ENCODE measurements at places on chromosomes 16 and 17. TPM values are rescaled to one million over a fixed set of nuclear protein-coding genes. Genes with fewer than 3 reads are reported as not detected.

Gene NUDT16L1
- 24.0 TPM for total RNA-seq

Gene TBC1D3G
- not detected for total RNA-seq

Gene ZSCAN10
- not detected for total RNA-seq

Gene MILR1
- total RNA-seq = 10.0 TPM

Gene C17orf107
- 5.6 TPM for total RNA-seq

GRCh38 chr17:7550344-7550743, 1.5 kb downstream of the TNFSF12 start:
- H3K4me1 ChIP-seq = peaks cover 10% of the 10 kb centered on the region
- H3K4me3 ChIP-seq = peak overlapping the region; percentile 85
- DNase-seq = no peak

DNA sequence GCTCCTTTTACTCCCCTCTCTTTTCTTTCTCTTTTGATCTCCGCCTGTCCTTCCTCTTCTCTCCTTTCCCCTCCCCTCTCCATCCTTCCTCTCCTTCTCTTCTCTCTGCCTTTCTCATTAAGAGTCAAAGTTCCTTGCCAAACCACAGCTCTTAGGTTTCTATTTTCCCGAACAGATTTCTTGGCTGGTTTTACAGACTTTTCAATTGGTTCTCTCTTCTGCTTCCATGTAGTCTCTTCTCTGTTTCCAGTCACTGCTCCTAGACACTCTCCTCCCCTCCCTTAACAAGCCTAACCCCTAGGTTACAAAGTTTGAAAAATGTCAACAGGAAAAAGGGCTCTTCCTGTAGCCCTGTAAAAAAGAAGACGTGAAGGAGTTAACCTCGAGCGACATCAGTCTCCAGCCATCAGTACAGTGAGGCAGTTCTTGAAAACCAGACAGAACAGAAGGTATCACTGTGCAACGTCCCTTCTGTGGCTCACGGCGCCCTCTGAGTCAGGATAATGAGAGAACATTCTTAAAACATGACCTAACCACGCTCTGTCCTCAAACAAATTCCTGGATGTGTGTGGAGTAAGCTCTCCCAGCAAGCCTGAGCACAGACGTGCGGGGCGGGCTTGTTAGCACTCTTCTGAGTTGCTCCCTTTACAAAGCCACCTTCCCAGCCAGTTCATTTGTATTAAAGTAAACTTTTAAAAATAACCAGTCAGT, 11.6 kb upstream of the MARCHF10 start:
- no peaks in the 10 kb centered on the region for H3K27me3 ChIP-seq
- peak overlapping the region; percentile 69 for H3K27ac ChIP-seq
- peak; percentile 76 for DNase-seq
- H3K4me1 ChIP-seq = peaks cover 3% of the 10 kb centered on the region
- H3K36me3 ChIP-seq = no peaks in the 10 kb centered on the region

- H3K4me1 ChIP-seq = peaks cover 4% of the 10 kb centered on the region
- H3K27me3 ChIP-seq = no peaks in the 10 kb centered on the region
- H3K36me3 ChIP-seq = no peaks in the 10 kb centered on the region
- DNase-seq = no peak
These were observed 13.1 kb upstream of the SEZ6 start for GRCh38 chr17:29018788-29019474.

DNA sequence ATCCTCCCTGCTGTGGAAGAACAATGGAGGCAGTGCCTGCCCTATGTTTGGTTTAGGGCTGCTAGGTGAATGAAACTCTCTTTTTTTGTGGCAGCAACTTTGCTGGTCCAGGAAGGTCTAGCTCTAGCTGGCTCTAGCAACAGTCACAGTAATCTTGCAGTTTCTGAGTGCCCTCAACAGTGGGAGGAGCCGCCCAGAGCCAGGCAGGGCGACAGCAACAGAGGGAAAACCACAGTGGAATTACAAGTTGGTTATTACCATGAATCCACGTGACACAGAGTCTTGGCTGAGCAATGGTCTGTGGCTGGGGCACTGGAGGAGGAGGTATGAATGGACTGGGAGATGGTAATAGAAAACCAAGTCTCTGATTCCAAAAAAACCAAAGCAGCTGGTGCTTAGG, 10.3 kb downstream of the HSPB9 start:
- H3K4me3 ChIP-seq = no peak overlapping the region
- H3K27me3 ChIP-seq = no peaks in the 10 kb centered on the region

GRCh38 chr17:11986942-11987329, 10.3 kb downstream of the ZNF18 start:
- H3K4me3 ChIP-seq = no peak overlapping the region
- no peaks in the 10 kb centered on the region for H3K27me3 ChIP-seq
- peaks cover 10% of the 10 kb centered on the region for H3K4me1 ChIP-seq
- DNase-seq = no peak
- peaks cover 26% of the 10 kb centered on the region for H3K36me3 ChIP-seq
